ENCODE measurements at places on chromosomes 6 and 20. TPM values are rescaled to one million over a fixed set of nuclear protein-coding genes. Genes with fewer than 3 reads are reported as not detected.

- no peaks in the 10 kb centered on the region for H3K27me3 ChIP-seq
- no peak overlapping the region for H3K4me3 ChIP-seq
- H3K36me3 ChIP-seq: no peaks in the 10 kb centered on the region
- no peaks in the 10 kb centered on the region for H3K4me1 ChIP-seq
Observed at GRCh38 chr20:61047515-61047914, 204.5 kb upstream of the CDH4 start.

DNA sequence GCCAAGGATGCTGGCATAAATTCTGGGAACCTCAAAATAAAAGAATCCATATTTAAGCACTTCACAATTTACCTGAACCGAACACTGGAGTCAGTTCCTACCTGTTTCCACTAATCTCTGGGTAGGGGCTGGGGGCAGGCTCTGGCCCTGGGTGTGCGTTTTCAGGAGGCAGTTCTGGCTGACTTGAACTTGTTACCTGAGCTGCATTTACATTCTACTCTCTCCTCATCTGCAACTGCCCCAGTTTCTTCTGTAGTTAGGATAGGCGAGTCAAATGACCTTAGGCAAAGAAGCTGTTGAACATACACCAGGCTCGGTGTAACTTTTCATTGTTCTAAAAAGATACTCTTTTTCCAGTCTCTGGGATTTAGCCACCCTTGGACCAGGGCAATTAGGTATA, 13.2 kb downstream of the CARMIL1 start:
- H3K4me1 ChIP-seq: peaks cover 16% of the 10 kb centered on the region
- no peaks in the 10 kb centered on the region for H3K27me3 ChIP-seq
- no peak overlapping the region for H3K27ac ChIP-seq
- DNase-seq: no peak
- no peaks in the 10 kb centered on the region for H3K36me3 ChIP-seq

- H3K27ac ChIP-seq: no peak overlapping the region
- H3K36me3 ChIP-seq: no peaks in the 10 kb centered on the region
- DNase-seq: peak; percentile 44
- peaks cover 4% of the 10 kb centered on the region for H3K4me1 ChIP-seq
- no peaks in the 10 kb centered on the region for H3K27me3 ChIP-seq
- no peak overlapping the region for H3K4me3 ChIP-seq
Observed at GRCh38 chr6:53530346-53530745, 14.6 kb downstream of the GCLC start.

- H3K36me3 ChIP-seq: no peaks in the 10 kb centered on the region
- no peaks in the 10 kb centered on the region for H3K4me1 ChIP-seq
- no peak overlapping the region for H3K4me3 ChIP-seq
- H3K27ac ChIP-seq: no peak overlapping the region
- H3K27me3 ChIP-seq: no peaks in the 10 kb centered on the region
Observed at GRCh38 chr20:44759595-44759994, 13.9 kb downstream of the KCNK15 start.

DNA sequence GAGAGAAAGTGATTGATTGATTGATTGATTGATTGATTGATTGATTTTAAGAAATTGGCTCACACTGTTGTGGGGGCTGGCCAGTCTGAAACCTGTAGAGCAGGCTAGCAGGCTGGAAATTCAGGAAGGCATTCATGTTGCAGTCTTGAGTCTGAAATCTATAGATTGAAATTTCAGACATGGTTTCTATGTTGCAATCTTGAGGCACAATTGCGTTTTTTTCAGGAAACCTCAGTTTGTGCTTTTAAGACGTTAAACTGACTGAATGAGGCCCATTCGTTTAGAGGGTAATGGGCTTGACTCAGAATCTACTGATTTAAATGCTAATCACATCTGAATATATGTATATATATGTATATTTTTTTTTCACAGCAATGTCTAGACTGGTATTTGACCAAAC, 106.3 kb downstream of the STXBP5 start:
- H3K36me3 ChIP-seq: peaks cover under 1% of the 10 kb centered on the region
- DNase-seq: no peak
- no peak overlapping the region for H3K27ac ChIP-seq
- H3K27me3 ChIP-seq: no peaks in the 10 kb centered on the region

DNA sequence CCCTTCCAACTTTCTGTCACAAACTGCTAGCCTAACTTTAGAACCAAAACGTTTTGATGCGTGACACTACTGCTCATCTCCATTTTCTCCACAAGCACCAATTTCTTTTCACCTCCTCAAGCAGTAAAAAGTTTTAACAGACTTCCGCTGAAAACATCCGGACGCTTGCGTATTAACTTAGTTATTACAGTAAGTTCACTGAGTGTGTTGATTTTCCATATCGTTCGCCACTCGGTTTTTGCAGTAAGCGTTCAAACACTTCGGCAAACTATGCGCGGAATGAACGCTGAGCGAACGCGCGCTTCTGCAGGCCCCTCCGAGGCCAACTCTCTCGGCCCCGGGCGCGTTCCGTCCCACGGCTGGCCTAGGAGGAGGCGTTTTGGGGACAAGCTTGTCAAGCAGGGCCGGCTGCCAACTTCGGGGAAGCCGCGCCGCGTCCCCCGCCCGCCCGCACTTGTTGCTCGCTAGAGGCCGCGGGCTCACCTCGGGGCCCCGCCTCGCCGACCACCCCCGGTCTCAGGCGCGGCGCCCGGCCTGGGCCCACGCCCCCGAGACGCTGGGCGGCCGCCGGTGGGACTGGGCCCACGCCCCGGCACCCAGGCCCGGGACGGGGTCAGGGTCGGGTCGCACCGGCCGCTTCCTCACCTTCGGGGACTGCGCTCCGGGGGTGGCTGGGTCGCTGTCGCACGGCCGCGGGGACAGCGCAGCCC, 945 bp downstream of the PHF10 start:
- H3K27me3 ChIP-seq: no peaks in the 10 kb centered on the region
- H3K4me1 ChIP-seq: peaks cover 10% of the 10 kb centered on the region
- H3K27ac ChIP-seq: peak overlapping the region; percentile 99
- peak overlapping the region; percentile 32 for H3K4me3 ChIP-seq
- DNase-seq: peak; percentile 85

- no peak overlapping the region for H3K4me3 ChIP-seq
- H3K27me3 ChIP-seq: no peaks in the 10 kb centered on the region
Observed at GRCh38 chr6:68651011-68651985, 16.2 kb downstream of the ADGRB3 start.

DNA sequence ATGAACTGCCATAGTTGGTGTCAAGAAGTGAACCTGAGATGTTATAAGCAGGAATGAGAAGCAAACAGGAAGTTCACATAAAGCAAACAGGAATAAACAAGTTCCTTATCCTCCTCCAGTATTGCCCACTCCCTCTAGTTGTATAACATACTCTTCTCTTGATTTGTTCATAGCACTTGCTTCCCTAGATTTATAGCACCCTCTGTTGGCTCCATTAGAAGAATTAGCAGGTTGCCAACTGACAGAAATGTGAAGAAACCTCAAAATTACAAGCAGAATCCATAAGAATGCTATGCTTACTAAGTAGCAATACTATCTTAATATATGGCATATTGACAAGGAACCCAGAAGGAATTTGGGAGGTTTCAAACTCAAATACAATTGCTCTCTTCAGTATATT, 195.4 kb downstream of the TBX18 start:
- H3K4me1 ChIP-seq: no peaks in the 10 kb centered on the region
- no peaks in the 10 kb centered on the region for H3K27me3 ChIP-seq
- H3K27ac ChIP-seq: no peak overlapping the region
- no peaks in the 10 kb centered on the region for H3K36me3 ChIP-seq

Gene EDN3
- 0.95 TPM for total RNA-seq

Gene ATP6V1G2
- total RNA-seq: 2.6 TPM

Measured in adrenal gland (tissue), 19 donors.